ENCODE measurements at places on chromosomes 5 and 9.

DNA sequence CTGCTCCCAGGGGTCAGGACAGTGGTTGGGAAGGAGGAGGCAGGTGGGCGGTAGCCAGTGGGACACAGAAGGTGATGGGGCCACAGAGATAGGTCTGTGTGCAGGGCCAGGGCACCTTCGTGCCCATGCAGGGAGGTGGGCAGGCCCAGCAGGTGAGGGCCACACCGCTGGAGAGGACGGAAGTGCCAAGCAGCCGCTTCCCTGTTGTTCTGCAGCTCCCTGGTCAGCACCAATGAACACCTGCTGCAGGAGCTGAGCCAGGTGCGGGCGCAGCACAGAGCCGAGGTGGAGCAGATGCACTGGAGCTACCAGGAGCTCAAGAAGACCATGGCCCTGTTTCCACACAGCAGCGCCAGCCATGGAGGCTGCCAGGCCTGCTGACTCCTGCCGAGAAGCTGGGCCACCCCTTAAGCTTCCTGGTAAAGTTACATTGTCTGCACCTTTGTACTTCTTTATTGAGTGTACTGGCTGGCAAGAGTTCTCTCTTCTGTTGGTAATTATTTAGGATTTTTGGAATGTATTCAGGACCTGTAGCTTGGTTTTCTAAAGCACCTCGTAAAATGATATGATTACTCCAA lies 40.3 kb downstream of the TPPP start:
- DNase-seq: no peak

DNA sequence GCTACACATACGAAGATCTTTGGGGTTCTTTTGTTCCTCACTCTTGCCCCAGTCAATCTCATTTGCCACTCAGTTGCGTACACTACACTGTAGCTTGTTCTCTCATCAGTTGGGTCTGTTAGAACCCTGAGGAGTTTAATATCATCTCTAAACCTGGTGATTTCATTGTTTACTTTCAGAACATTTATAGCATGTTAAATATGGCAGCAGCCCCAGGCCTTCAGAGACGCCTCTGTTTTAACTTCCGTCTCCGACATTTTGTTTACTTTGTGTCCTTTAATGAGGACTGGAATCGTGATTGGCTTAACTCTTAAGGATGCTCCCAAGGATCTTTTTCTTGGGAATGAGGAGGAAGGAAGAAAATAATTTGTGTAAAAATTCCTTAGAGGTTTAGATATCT lies 510.1 kb downstream of the NR2F1-AS1 start:
- DNase-seq: no peak

GRCh38 chr5:148125641-148126040 lies 42.7 kb upstream of the SPINK14 start:
- DNase-seq: no peak

DNA sequence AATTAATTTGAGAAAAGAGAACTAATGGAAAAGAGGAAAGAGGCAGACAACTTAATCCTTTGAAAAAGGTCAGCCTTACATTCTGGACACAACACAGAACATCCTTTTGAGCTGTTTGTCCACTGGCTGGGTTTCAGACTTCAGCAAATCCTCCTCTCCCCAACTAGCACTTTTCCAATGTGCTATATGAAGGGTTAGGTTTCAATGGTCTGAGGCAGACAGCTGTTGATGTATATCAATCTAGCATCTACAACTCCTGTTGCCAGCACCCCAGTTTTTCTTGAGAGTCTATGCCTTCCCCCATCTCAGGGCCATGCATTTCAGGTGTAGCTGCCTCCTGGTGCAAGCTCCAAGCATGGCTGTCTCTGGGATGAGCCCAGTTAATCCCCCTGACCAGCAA lies 174.2 kb downstream of the TRIM32 start:
- no peak for DNase-seq

DNA sequence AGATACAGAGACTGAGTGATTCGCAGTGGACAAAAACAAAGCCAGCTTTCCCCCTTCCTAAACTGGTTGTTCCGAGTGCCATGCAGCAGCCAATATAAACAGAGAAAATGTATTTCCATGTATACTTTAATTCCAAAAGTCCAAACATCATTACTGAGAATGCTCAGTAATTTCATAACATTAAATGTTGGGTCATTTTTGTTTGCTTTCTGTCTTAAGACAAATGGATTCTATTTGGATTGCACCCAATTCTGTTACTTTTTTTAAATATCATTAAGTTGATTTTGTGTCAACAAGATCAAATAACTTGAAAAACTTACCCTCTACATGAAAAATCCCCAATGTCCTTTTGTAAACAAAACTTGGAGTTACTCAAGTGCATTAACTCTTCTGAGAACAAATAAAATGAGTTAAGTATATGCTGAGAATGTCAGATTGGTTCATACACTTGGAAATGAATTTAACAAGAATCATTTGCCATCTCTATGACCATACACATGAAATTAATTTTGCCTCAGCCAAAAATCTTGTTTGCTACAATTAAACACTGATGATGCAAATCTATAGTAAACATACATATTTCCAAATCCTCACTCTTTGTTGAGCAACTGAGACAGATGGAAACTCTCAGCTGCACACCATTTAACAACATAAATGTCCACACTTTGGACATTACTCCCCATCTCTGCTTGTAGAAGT lies 19.4 kb downstream of the LURAP1L start:
- DNase-seq: no peak

DNA sequence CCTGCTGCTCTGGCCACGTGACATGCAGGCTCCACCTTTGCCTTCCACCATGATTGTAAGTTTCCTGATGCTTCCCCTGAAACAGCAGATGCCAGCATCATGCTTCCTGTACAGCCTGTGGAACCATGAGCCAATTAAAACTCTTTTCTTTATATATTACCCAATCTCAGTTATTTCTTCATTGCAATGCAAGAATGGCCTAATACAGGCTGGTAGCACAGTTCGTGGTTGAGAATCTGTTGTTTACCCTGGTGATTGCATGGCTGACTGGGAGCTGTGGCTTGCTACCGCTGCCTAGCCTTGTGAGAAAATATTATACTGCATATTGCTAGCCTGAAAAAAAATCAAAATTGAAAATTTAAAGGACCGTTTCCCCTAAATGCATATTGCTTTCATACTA lies 44.8 kb upstream of the PTPN3 start:
- no peak for DNase-seq

DNA sequence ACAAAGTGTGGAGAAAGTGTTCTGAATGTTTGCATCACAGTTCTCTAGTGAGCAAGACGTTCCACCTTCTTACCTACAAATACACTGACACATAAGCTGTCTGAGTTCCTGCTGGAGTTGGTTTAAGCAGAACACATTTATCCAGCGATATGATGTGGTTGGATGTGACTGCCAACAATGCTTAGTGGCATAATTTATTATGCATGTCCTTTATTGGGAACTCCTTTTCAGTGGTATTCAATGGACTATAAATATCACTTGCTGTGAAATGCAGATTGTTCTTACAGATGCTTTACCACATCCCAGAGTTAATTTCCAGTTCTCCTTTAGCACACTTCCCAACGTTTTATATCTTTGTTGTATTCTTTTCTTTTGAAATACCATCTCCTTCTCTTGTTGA lies 222.2 kb downstream of the LURAP1L start:
- DNase-seq: no peak

- DNase-seq: no peak
Observed at GRCh38 chr5:174616036-174616435, 108.3 kb upstream of the MSX2 start.

DNA sequence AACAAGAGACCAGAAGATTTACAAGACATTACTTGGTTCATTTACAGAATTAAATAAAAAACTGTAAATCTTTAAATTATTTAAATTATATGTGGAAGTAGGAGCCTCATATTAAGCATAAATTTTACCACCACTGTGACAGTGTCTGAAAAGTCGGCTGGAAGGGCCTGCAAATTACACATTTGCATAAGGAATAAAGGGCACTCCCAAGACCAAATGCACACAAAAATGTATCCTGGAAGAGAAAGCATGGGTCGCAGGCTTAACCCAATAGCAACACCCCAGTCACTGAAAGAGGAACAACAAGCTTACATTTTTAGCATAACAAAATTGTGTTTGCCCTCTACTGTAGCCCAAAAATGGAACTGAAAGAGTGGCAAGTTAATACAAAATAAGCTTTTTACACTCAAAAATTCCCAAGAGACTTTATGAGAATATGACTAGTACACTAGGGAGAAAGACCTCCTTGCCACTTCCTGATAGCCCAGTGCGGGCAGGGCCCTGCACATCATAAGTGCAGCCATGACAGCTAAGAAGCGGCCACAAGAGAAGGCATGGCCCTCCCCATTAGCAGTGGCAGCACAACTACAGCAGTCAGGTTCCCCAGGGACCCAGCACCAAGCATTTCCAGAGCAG lies 482.0 kb downstream of the DTWD2 start:
- DNase-seq: no peak
